GOT3 (cell line): ENCODE measurements at places on chromosomes 3 and 15.
A peak's percentile ranks its signal among the peaks of the same experiment; 100 is the strongest.

DNA sequence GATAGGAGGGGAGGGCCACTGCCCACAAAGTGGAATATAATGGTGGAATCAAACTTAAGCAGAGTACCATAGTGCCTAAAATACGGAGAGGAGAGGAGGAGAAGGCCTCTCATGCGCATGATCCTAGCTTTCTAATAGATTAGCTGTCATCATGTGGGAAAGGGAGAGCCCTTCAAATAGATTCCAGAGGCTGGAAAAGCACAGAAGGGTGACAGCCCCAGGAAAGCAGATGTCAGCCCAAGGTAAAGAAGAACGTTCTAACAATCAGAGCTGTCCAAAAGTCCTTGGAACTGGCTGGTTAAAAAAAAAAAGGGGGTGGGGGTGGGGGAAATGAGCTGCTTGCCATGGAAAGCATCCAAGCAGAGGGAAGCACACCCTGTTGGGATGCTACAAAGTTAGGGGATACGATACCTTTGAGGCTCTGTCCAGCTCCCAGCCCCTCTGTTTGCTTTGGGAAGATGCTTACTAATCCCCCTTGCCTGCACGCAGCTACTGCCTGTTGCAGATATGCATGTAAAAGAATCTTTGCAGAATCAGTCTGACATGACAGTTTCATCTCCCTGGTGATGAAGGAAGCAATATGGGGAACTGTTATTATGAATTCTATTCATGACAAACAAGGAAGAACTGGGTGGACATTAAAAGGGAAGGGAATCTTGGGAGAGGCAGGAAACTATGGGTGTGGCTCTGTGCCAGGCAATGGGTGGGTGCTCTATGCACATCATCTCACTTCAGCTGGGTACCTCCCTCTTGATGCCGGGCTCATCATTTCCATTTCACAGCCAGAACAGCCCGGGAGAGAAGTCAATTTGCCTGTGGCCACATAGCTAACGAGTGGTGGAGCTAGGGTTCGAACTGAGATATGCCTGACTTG is 10.1 kb upstream of the LMCD1 start:
- no peak for DNase-seq

DNA sequence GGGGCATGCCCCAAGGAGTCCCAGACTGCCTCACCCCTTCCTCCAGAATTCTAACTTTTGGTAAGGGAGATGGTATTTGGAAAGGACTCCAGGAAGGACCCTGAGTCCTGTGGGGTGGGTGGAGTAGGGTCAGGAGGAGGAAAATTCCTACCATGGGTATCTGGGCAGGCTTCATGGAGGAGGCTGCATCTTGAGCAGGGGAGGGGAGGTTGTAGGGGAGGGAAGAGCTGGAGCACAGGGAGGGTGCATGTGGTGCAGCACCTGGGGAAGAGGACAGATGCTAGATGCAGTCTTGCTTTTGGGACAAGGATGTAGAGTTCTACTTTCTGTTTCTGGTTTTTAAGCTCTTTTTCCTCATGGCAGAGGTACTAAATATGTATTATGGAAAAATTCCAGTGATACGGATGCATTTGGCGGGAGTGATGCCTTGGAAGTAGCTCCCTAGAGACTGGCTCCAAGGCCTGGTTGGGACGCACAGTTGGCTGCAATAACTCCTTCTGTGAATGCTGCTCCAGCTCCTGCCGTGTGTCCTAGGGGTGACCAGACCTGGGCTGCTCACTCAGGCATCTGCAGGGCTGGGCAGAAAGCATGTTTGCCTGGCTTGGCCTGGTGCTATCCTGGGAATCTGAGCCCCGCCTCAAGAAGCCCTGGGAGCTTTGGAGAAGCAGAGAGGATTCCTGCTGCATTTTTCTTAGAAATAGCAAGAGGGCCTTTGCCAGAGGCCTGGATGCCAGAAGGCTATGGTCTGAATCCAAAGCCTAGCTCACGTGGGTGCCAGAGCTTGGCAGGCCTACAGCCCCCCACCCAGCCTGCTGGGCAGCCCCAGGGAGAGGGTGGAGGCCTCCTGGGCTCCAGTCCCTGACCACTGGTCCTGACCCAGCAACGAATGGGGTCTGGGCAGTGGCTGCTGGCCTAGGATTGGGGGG is 10.1 kb downstream of the SEMA3F start:
- no peak for DNase-seq

DNA sequence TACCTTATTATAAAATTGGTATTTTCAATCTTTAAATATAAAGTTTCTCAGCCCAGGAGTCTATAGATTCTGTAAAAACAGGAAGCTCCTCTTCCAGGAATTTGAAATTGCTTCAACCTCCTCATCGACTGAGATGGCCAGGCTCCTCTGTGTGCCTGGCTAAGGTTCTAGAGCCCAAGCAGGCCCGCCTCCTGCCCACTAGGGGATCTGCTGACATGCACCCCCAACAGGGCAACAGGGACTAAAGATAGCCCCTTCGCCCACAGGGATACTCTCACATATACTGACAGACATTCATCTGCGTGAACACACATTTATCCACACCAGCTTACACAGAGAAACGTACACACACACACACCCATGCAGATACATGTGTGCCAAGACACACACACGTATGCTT is 183.1 kb upstream of the TLE3 start:
- DNase-seq: no peak

- no peak for DNase-seq
Observed at GRCh38 chr3:13316603-13317002, 103.5 kb downstream of the NUP210 start.

DNA sequence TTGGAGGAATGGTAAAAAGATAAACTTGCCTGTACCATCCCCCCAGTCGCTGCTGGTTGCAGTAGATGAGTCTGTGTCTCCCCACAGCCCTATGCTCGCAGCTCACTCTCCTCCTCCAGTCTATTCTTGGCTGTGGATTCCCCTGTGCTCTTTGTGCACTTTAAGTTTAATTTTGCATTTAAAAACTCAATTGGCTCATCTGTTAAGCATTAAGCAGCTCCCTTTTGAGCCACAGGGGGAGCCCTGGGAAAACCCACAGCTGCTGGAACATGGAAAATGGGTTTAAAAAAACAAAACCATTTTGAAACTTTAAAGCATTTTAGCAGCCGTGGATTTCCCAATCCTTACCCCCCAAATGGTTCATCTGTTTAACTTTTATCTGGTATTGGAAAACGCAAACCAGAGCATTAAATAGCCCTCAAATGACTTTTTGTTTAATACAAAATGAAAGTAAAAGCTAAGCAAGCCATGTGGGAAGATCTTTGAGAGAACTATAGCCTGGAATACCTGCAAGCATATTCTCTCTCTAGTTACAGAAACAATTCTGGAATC is 536.9 kb downstream of the ZIC1 start:
- peak; percentile 13 for DNase-seq
